ENCODE measurements at places on chromosomes 7 and 10.

DNA sequence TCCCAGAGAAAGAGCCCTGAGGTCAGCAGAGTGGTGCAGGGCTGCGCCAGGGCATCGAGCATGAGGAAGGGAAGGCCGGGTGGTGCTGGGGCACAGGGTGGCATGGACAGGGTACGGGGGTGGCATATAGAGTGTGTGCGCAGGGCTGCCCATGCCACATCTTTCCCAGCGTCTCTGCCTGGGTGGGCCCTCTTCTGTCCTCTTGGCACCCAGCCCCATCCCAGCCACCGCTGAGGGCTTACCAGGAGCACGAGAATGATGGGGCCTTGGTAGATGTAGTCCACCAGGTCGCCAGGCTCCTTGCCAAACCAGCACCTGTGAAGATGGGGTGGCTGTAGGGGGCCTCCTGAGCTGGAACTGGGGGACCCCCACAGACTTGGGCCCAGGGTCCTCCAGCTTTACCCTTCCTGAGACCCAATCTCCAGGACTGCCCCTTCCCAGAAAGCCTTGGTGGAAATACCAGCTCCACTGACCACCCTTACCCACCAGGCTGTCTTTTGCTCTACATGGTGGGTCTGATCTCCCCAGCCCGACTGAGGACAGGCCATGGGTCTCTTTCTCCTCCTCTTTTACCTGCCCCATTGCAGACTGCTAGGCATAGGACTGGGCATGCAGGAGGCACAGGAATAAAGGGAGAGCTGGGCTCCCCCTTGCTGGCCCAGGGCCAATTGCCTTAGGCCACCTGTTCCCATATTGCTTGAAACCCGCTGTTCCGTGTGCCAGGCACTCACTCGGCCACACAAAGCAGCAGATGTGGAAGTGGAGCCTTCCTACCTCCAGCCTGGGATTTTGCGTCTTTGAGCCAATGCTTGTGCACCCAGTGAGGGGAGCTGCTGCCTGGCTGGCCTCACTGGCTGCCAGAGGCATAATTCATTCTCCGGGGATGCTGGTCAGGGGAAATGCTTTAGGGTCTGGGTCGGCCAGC is 21.7 kb downstream of the CRHR2 start:
- DNase-seq, result no peak

DNA sequence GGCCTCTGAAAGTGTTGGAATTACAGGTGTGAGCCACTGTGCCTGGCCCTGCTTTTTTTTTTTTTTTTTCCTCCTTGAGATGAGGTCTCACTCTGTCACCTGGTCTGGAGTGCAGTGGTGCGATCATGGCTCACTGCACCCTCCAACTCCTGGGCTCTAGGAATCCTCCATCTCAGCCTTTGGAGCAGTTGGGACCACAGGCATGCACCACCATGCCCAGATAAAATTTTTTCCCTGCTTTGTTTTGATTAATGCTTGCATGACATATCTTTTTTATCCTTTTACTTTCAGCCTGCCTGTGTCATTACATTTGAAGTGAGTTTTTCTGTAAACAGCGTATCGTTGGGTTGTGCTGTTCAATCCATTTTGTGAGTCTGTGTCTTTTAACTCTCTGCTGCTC is 97.0 kb downstream of the ANKRD61 start:
- DNase-seq, result no peak

- DNase-seq, result peak; percentile 62
Observed at GRCh38 chr7:43834463-43835251, 34.7 kb downstream of the MRPS24 start.

GRCh38 chr10:69418052-69418752 is 1.5 kb upstream of the TACR2 start:
- DNase-seq, result no peak

GRCh38 chr7:116966601-116967000 is 13.3 kb downstream of the ST7 start:
- no peak for DNase-seq
